ENCODE measurements at places on chromosomes 2 and 18.
A peak's percentile ranks its signal among the peaks of the same experiment; 100 is the strongest.

GRCh38 chr2:70514612-70515055 lies 39.0 kb downstream of the TGFA start:
- DNase-seq: no peak

DNA sequence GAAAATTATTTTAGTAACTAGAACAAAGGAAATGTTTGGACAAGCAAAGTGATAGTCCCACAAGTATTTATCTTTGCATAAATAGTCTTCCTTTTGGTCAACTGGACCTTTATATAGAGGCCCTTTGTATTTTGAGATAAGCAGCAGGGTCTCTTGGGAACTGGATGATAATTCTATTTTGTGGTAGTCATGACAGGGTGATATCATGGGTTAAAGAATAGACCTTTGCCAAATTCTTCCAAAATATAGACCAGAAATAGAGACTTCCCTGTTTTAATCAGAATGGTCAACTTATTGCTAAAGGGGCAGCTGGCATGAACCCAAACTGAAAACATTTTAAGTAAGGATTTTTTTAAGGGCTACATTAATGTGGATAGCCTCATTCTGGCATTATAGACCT lies 10.5 kb downstream of the PLEK start:
- DNase-seq: no peak

DNA sequence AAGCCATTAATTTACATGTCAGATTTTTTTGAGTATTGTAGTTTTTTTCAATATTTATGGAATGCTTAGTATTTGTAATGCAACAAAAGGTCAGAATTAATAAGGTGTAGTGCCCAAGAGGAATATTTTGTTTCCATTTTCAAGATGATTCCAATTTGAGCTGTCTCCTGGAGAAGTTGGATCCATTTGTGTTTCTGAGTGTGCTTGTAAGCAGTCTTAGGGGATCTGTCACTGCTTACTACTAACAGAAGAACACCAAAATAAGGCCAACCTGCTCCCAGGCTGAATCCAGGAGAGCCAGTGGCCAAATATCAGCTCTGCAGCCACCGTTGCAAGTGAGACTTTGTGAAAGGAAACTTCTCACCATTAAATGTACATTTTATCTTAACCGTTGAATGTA lies 129.9 kb downstream of the AGAP1 start:
- no peak for DNase-seq

DNA sequence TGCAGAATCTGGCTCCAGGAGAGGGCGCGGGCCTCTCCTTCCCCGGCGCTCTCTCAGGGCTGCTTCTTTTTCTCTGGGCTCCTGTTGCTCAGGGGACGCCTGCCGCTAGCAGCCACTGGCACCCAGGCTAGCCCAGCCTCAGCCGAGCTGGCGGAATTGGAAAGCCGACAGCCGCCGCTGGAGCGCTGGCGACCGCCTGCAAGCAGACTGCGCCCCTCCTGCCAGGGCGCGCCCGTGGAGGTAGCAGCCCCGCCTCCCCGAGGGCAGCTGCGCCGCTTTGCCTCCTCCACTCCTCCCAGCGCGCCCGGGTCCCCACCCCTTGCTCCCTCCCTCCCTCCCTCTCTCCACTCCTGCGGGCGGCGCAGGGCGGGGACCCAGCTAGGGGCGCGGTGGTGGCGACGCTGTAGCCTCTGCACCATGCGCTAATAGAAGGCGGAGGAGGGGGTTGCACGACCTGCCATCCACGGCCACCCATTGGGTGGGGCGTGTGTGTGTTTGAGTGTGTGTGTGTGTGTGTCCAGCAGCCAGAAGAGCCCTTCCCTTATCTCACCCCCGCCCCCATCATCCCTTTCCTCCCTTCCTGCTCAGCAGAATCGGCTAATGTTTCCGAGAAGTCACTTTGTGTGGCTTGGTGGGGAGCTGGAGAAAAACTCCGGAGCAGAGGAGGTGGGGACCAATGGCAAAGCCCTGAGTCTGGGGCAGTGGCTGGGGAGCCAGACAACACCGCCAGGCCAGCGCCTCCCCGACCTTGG lies at the start of gene SCN9A:
SCN9A (minus strand) TSS at position 209 of the 752 bp plus-strand sequence. CDS start 64,188 bp downstream, outside the sequence.
- peak; percentile 51 for DNase-seq

GRCh38 chr2:55718165-55719008 lies 24.7 kb upstream of the PNPT1 start:
- peak; percentile 63 for DNase-seq

Measured in M059J (cell line).